HFFc6 (cell line): ENCODE measurements at places on chromosomes 3 and 15. TPM values are rescaled to one million over a fixed set of nuclear protein-coding genes. Genes with fewer than 3 reads are reported as not detected.

Gene SLC33A1
- total RNA-seq: 23.3 to 31.8 TPM (median 28.4 TPM) in 3 replicates

Gene FAM227B
- total RNA-seq: 4.6 to 7.5 TPM (median 6.0 TPM) in 3 replicates

Gene SLCO2A1
- total RNA-seq: 0.17 TPM in 1 of 3 replicates, not detected in the others

Gene GOLGA6B
- not detected in 3 replicates for total RNA-seq

Gene CCR9
- total RNA-seq: not detected in 3 replicates

Gene FETUB
- total RNA-seq: not detected in 3 replicates

Gene EFL1
- 14.3 to 19.3 TPM (median 18.6 TPM) in 3 replicates for total RNA-seq

Gene CCR2
- not detected in 3 replicates for total RNA-seq

Gene VIPR1
- not detected in 3 replicates for total RNA-seq

Gene P2RY1
- total RNA-seq: not detected in 3 replicates

Gene ATP2B2
- total RNA-seq: not detected in 3 replicates

Gene RTP1
- not detected in 3 replicates for total RNA-seq

Gene ROBO2
- total RNA-seq: 0.05 to 0.36 TPM (median 0.27 TPM) in 3 replicates

Gene CCDC191
- total RNA-seq: 0.88 and 0.97 TPM in 2 replicates

Gene VGLL3
- total RNA-seq: 136 and 142 TPM in 2 replicates

Gene MKRN2
- 33.5 to 35.7 TPM (median 33.5 TPM) in 3 replicates for total RNA-seq

Gene ACSBG1
- total RNA-seq: not detected in 2 replicates

Gene IL5RA
- total RNA-seq: not detected in 3 replicates

Gene TMEM39A
- 51.5 and 58.8 TPM in 2 replicates for total RNA-seq

Gene SCN11A
- total RNA-seq: not detected in 3 replicates

Gene SETMAR
- 9.0 to 9.6 TPM (median 9.3 TPM) in 3 replicates for total RNA-seq

Gene SNTN
- not detected in 2 replicates for total RNA-seq

Gene GOLGA6L1
- not detected in 3 replicates for total RNA-seq

Gene SYNPR
- total RNA-seq: not detected in 3 replicates

Gene CCR3
- not detected in 3 replicates for total RNA-seq

Gene ABI3BP
- total RNA-seq: 12.9 to 27.1 TPM (median 15.2 TPM) in 3 replicates

Gene MME
- 49.5 to 85.5 TPM (median 55.0 TPM) in 3 replicates for total RNA-seq

Gene TBC1D2B
- total RNA-seq: 34.1 to 38.0 TPM (median 37.5 TPM) in 3 replicates
